Transverse colon (tissue), 4 donors: ENCODE measurements at places on chromosomes 4 and X.
A peak's percentile ranks its signal among the peaks of the same experiment; 100 is the strongest.

- no peak for DNase-seq
Measured at GRCh38 chrX:139831675-139832456, 101.0 kb downstream of the ATP11C start.

- DNase-seq: peak; percentile 24
Measured at GRCh38 chr4:152535360-152535902, 461 bp downstream of the FBXW7 start.

DNA sequence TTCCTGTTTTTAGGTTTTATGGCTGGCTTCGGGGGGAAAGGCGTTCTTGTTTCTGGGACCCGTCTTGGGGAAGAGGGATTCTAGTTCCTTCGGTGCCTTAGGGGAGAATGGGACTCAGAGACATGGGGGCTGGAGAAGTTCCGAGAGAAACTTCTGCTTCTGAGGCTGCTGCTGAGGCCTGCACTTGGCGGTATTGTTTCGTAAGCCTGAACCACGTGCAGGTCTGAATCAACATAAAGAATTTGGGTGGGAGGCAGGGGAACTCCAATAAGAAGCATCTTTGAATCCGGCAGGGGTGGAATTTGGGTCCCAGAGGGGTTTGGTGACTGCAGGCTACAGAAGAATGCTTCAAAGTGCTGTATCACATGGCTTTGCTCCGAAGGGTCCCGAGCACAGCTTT, 15.1 kb downstream of the XG start:
- DNase-seq: no peak

DNA sequence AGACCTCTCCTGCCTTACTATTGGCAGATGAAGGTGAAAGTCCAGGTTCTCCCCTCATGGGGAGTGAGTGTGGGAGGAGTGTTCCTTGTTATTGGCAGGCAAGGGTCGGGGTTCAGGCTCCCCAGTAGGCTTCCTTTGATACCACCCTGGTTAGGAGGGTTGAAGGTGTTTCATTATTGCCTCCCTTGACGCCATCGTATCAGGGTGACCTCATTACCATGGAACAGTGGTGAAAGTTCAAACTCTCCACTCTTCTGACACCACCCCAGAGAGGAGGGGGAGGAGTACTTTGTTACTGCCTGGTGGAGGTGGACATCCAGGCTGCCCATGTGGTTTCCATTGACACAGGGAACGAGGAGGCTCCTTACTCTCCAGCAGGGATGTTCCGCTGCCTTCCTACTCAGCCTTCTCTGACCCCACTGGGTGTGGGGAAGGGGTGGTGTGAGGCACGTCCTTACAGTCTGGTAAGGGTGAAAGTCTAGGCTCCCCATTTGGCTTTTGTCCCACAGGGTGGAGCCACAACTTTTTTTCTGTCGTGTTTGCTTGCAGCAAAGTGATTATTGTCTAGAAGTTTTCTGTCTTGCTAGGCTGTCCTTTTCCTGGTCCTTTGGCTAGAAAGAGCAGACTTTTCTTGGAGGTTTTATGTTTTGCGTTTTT, 37.2 kb upstream of the USP9X start:
- peak; percentile 62 for DNase-seq

DNA sequence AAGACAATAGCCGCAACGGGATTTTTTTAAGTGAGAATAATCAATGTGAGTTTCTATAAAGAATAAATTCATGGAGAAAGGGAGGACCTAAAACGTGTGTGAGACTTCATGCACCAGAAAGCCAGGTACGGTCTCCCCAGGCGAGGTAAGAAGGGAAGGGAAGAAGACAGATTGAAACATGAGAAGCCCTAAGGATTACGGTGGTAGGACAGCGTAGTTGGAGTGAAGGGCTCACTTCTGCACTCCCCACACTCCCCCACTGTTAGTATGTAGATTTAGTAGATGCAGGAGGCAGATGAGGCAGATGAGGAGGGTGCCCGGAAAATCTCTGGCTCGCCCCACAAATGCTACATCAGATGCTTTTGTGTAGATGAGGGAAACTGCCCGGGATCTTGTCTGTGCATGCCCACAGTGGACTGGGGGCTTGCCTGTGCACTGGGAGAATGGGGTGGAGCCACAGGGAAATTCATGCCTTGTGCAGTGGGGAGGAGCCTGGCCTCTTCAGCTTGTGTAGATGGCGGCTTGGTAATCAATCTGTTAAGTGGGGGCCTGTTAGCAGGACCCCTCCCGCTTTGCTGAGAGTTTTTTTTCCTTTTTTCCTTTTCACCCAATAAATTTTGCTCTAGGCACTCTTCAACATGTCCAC, 1544.5 kb upstream of the TENM3 start:
- DNase-seq: no peak
